ENCODE measurements at places on chromosomes 11 and 22. TPM values are rescaled to one million over a fixed set of nuclear protein-coding genes. Genes with fewer than 3 reads are reported as not detected.

The GRAMD1B gene
- total RNA-seq, result 0.26 TPM

The CTSW gene
- not detected for total RNA-seq

The PACSIN3 gene
- 19.8 TPM for total RNA-seq

The LGR4 gene
- 6.4 TPM for total RNA-seq

The TXN2 gene
- 20.5 TPM for total RNA-seq

Data from fibroblast of lung (primary cell).